ENCODE measurements at places on chromosomes 2 and 18. TPM values are rescaled to one million over a fixed set of nuclear protein-coding genes. Genes with fewer than 3 reads are reported as not detected.

Gene DSG1
- total RNA-seq: not detected

Gene TUBA3E
- total RNA-seq: not detected

Gene PSMD14
- 106 TPM for total RNA-seq

Gene HS6ST1
- 18.0 TPM for total RNA-seq

Gene GREB1L
- not detected for total RNA-seq

Gene HOXD8
- total RNA-seq: not detected

Gene CD207
- not detected for total RNA-seq

Gene SIX3
- not detected for total RNA-seq

DNA sequence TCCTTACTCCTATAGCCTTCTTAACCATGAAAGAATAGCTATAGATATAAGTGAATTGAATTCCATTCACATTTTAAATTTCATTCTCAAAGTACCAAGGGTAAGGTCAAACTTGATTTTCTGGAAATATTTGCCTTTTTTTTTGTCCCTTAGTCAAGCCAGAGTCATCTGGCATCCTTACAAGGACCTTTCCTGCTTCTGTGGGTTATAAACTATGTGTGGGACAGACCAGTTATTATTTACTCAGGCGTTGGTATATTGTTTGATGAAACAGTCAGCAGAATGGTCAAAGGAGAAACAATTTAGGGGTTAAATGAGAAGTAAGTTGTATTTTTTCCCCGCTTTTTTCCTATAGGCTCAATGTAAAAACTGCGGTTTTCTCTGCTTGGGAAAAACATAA lies 1103.2 kb upstream of the ZEB2 start:
- no peak for DNase-seq

- DNase-seq: no peak
Observed at GRCh38 chr18:45820106-45820745, 5.2 kb upstream of the SIGLEC15 start.

GRCh38 chr2:23550553-23550952 lies 165.6 kb downstream of the KLHL29 start:
- no peak for DNase-seq

GRCh38 chr2:19769513-19769912 lies 132.3 kb downstream of the TTC32 start:
- no peak for DNase-seq

GRCh38 chr2:207505728-207506127 lies 24.0 kb upstream of the CREB1 start:
- no peak for DNase-seq

- no peak for DNase-seq
Observed at GRCh38 chr18:63438181-63438580, 15.9 kb upstream of the VPS4B start.

- DNase-seq: no peak
Observed at GRCh38 chr18:9058406-9058805, 44.1 kb upstream of the NDUFV2 start.

DNA sequence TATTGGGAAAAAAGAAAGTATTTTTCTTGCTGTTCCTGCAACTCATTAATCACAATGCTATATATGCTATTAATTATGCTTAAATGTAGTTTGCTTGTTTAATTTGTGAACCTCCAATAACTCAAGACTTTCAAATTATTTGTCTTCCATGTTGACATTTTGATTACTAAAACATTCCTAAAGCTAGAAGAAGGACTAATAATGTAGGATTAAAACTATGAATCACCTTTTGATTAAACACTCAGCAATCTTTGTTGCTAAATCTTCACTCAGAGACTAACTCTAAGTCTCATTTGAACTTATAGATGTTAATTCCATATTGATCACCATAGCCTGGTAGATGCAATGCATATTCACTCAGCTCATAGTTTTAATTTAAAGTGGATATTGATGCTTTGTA lies 524.6 kb upstream of the ZEB2 start:
- no peak for DNase-seq

DNA sequence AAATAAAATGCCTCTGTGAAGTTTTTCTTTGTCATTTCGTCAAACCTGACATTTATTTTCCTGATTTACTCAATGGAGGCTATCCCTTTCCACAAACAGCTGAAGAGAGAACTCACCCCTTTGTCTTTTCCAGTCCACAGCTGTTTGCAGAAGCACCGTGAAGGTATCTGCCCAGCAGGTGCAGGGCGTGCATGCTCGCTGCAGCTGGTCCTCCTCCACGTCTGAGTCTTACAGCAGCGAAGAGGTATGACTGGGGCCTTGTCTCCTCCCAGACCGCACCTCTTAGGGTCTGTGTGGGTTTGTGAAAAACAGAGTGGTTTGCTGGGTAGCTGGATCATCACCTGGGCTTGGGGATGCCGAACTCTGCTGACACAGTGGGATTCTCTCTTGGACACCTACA lies 9.7 kb downstream of the SPP2 start:
- no peak for DNase-seq

DNA sequence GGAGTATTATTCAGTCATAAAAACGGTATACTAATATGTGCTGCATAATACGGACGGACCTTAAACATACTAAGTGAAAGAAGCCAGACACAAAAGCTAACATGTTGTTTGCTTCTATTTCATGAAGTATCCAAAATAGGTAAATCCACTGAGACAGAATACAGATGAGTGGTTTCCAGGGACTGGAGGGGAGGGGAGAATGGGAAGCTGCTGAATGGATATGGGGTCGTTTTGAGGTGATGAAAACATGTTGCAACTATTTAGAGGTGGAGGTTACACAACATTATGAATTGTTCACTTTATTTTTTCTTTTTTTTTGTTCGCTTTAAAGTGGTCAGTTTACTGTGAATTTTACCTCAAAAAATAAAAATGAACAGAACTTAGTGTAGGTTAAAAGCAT lies 52.9 kb downstream of the RAB10 start:
- no peak for DNase-seq

DNA sequence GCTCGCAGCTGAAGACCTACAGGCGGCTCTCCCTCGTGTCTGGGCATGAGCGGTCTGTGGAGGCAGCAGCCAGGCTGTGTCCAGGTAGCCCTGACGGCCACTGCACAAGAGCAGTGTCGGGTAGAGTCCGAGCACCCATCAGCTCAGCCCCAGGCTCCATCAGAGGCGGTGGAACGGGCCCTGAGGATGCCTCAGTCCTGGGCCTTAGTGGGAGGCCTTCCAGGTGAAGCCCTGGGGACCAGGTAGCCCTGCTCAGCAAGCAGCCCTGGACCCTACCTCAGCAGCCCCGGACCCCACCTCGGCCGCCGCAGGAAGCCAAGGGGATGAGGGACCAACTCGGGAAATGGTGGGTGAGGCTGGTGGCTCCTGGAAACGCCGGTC lies 21.3 kb upstream of the KLF11 start:
- DNase-seq: no peak

DNA sequence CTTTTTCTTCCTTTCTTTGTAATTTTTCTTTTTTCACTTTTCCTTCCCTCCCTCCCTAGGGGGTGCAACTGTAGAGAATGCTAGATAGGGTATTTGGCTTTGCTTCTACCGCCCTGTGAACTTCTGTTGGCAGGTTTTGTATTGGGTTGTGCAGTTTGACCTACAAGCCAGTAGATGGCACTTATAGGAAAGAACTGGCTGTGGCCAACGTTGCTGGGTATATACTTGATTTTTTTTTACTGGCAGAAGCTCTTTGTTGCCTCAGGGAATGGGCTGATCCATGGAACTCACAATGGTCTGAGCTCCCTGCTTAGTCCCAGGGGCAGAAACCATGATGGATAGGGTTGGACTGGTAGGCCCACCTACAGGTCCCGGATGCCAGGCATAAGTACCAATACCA lies 1019.5 kb upstream of the LRRTM1 start:
- DNase-seq: no peak

DNA sequence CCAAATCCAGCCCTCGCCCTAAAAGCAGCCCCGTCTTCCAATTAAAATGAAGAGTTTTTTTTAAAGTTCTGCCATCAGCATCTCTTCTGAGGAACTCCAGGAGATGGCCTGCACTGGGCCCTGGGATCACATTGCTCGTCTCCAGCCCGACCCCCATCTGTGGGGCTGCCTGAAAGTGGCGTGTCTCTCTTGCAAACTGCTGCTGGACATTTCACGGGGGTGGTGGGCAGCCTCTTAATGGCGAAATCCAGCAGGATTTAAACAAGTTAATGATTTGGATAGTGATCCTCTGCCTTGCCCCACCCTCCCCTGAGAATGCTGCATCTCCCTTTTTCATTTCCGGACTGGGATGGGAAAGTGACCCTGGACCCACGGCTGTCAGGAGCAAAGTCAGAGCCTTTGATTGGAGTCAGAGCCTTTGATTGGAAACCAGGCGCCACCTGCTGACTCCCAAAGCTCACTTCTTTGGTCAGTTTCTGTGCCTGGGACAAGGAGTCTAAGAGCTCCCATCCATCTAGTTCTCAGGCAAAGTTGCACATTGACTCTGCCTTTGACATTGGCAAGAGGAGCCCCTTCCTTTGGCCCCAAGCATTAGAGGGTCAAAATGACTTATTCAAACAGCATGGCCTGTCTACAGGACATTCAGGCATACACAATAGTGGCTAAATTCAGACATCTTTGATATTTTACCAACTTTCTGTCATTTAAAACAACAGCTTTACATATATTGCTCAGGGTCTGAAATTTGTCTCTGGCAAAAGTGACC lies 155.2 kb downstream of the SH3BP4 start:
- DNase-seq: no peak

DNA sequence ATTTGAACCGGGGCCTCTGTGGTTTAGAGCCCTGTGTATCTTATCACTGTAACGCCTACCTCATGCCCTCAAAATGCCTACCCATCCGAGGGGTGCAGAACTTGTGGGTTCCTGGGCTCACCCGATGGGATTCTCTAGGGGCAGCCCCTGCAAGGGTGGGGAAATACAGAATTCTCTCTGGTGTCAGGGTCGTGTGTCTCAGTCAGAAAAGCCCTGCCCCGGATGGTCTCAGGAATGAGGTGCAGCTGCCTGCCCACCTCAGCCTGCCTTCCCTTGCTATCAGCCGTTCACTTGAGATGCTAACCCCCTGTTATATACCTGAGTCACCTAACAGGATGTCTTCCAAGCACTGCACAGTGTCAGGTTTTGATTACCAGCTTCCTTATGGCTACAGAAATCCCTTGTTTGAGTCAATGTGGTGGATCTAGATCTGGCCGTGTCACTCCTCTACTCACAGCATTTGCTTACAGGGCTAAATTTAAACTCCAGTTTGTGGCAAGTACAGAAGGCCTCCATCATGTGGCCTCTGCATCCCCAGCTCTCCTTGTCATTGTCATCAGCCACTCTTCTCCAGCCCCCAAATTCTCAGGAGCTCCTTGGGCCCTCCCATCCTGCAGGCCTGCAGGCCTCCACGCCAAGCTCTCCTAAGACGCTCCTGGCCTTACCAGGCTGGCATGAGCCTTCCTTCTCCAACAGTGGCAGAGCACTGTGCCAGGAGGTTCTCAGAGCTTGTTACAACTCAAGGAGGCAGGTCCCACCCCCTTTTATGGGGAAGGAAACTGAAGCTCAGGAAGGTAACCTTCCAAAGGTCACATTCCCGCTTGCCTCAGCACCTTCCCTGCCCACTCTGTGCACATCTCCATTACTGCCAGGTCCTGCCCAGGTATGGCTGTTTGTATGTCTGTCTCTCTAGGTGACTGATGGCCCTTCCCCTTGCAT lies 14.3 kb upstream of the MAP3K2 start:
- no peak for DNase-seq

DNA sequence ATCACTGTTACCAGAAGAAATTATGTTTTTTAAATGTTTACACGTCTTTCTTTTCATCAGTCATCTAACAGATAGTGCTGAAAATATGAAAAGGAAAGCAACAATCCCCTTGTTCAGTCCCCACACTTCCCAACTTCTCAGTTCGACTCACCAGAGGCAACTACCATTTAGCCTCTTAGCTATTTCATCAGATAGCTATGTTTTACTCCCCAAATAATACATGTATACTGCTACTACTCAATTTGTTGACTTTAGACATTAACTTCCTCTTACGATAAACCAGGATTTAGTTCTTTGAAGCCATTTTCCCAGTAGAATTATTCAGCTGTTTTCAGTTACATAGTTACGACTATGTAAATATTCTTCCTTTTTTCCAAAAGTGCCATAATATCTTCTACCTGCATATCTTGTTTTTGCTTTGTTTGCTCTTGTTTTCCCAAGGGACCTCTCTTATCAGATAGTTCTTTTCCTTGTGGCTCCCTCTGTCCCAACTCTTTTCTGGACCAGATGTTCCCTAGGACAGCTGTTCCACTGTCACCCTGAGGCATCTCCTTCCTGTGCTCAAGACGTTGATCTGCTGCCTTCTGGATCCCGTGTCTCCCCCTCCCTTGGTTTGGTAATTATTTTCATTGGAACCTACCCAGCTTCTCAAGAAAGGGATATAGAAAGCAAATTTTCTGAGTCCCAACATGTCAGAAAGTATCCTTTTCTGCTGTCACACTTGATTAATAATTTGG lies 289.3 kb upstream of the TANK start:
- DNase-seq: no peak

DNA sequence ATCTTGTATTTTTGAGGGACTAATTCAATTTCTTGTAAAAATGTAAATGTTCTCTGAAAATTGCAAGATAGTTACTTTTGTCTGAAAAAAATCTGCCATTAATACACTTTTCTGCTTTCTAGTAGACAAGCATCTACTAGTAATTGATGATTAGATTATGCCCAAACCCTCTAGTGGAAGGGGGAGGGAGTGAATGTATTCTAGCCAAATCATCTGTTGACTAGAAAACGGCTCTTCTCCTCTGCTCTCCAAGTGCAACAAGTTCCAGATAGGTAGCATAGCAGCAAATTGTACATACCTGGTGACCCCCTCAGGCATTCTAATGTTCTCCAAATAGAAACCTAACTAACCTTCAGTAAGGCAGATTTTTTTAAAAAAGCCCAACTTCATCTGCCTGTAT lies 58.6 kb downstream of the RELCH start:
- DNase-seq: no peak

DNA sequence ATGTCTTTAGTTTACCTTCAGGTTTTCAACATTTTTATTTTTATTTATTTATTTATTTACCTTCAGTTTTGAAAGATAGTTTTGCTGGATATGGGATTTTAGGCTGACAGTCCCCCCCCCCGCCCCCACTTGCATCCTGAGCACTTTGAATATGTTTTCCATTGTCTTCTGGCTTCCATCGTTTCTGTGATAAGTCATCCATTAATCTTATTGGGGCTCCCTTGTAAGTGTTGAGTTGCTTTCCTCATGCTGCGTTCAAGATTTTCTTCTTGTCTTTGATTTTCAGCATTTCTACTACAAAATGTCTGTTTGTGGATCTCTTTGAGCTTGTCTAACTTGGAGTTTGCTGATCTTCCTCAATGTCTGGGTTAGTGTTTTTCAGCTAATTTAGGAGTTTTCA lies 19.4 kb upstream of the LDLRAD4 start:
- no peak for DNase-seq

- DNase-seq: peak; percentile 71
Observed at GRCh38 chr2:227817850-227818674, 4.4 kb downstream of the CCL20 start.

- no peak for DNase-seq
Observed at GRCh38 chr2:15601681-15602080, 10.0 kb downstream of the DDX1 start.

Data from CD8-positive, alpha-beta memory T cell (primary cell).